ENCODE measurements at places on chromosomes 11 and 22.

- no peak for DNase-seq
These were observed 37.3 kb downstream of the OSBPL5 start for GRCh38 chr11:3127706-3128355.

- DNase-seq = peak; percentile 42
These were observed 18.9 kb downstream of the AP1B1 start for GRCh38 chr22:29369460-29369859.

DNA sequence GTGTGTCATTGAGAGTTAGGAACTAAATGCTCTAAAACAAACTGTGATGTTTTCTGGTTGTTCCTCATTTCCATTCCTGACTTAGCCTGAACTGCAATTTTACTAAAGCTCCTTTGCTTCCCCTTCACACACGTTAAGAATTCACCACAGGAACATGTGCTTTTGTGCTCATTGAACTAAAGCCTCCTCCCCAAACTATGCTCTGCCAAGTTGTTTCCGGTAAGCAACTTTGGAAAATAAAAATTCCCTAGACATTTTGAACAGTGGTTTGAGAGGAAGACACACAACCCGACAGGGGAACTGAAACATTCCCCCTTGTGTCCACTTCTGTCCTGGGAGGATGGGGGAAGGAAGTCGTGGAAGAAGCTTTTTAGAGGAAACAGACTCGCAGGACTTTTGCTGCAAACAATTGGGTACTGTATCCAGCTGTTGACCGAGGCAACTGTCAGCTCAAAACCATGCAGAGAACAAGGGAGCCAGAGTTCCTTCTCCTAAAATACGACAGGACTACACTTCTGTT is 66.9 kb downstream of the GAB2 start:
- no peak for DNase-seq

DNA sequence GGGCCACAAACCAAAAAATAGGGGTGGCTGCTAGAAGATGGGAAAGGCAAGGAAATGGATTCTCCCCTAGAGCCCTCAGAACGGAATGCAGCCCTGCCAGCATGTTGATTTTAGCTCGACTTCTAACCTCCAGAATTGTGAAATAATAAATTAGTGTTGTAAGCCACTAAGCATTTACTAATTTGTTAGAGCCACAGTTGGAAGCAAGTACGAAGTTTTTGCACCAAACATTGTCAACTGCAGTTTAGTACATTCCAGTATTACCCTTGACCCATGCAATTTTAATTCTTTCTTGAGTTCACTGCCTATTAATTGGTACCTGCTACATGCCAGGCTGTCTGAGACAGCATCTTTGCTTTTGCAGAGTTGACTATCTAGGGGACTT is 32.2 kb downstream of the PARVA start:
- no peak for DNase-seq

GRCh38 chr11:44964526-44965209 is 14.0 kb upstream of the TP53I11 start:
- DNase-seq = no peak

- no peak for DNase-seq
These were observed 30.1 kb downstream of the ELMOD1 start for GRCh38 chr11:107621081-107621480.

- no peak for DNase-seq
These were observed 18.3 kb downstream of the RRAS2 start for GRCh38 chr11:14340721-14341120.
